ENCODE measurements at places on chromosomes 7 and 10.

DNA sequence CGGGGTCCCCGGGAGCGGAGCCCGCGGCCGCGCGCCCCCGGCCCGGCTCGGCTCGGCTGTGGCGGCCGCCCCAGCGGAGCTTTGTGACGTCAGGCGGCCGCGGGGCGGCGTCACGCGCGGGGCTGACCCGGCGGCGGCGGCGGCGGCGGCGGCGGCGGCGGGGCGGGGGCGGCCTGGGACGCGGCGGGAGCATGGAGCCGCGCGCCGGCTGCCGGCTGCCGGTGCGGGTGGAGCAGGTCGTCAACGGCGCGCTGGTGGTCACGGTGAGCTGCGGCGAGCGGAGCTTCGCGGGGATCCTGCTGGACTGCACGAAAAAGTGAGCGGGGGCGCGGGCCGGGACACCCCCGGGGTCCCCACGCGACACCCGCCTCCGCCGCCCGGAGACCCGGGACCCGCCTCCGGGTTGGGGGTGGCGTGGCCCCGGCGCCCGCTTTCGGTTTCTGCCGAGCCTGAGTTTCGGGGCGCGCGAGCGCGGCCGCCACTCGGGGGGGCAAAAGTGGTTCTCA lies at the start of gene PWWP2B:
Gene PWWP2B, plus strand, starts transcription at position 165 of the 506 bp plus-strand sequence. Its CDS starts 27 bp downstream, at position 192.
- no peak for DNase-seq

DNA sequence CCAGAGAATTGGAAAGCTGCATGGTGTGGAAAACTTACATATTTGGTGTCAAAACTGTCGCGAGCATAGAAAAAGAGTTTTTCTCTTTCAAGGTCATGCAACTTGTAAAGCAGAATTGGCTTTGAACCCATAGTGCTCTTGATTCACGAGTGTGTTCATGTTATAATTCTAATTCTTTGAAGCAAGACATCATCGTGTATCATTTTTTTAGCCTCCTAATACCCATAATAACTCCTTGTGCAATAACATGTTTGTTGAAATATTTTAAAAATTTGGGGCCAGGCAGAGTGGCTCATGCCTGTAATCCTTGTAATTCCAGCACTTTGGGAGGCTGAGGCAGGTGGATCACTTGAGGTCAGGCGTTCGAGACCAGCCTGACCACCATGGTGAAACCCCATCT lies 4.2 kb downstream of the CCL24 start:
- no peak for DNase-seq

DNA sequence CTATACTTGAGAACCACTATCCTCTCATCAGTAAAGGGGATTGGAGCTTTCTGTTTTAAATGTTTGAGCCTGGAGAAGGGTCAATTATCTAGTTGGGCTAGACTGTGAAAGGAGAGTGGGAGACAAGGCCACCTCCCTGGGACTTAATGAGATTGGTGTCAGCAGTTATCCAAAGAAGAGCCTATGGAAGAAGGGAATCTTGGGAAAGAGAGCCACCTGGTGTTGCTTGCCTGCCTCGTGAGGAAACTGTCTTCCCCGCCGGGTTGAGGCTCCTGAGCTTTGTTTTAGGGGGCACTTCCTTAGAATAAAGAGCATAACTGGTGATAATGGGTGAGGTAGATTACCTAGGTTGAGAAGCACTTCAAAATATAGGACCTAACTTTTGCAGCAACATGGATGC lies 32.0 kb upstream of the ABCB4 start:
- no peak for DNase-seq

DNA sequence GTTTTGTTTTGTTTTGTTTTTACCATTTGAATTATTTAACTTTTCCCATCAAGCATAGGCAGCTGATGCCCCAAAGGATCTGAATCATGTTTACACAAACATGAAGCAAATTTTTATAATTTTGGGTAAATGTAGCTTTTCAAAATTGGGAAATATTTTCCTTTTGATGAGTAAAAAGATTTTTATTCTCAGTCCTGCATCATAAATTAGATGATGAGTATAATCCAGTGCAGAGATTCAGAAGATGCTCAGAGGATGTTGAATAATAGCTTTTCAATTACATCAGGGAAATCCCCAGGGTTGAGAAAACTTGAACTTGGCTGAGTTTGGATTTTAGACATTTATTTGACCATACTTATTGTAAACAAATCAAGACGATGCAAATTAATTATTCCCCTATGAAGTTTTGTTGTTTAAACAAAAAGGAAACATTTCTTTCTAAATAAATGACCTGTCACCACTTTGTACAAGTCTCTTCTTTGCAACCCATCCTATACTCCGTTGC lies 121.7 kb downstream of the FAM204A start:
- no peak for DNase-seq

DNA sequence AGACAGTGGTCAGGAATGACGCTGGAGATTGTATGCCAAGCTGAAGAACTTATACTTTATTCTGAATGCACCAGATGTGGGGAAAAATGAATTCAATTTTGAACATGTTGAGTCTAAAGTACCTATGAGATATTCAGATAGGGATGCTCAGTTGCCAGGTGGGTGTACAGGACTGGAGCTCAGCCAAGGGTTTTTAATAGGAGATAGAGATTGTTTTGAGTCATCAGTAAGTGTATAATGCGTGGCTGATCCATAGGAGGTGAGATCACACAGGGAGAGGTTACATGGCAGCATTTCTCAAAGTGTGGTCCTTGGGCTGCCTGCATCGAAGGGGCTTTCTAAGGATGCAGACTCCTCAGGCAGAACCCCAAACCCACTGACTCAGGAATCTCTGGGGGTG lies 6.8 kb upstream of the HIPK2 start:
- no peak for DNase-seq

- no peak for DNase-seq
Observed at GRCh38 chr7:24972991-24973390, 7.0 kb downstream of the OSBPL3 start.

- no peak for DNase-seq
Observed at GRCh38 chr7:29483219-29484104, 80.2 kb upstream of the PRR15 start.

GRCh38 chr7:155457544-155458110 lies 302 bp upstream of the EN2 start:
- no peak for DNase-seq

DNA sequence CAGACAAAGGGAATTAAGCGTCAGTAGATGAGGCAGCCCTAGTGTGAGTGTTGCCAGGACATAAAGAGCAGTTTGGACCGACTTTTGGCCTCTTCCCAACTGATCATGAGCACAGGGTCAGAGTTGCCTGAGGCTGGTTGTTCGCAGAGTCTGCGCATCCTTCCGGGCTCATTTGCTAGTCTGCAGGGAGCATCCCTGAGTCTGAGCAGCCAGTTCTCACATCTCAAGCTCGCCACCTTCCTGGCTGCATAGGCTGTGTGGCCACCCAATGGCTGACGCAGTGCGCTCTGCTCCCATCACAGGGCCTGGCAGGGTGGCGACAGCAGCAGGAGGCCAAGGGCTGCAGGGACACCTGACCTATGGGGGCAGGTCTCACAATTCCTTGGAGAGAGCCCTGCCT lies 5.0 kb downstream of the GAD2 start:
- DNase-seq: no peak

- DNase-seq: no peak
Observed at GRCh38 chr7:47957156-47957555, 8.9 kb upstream of the PKD1L1 start.

DNA sequence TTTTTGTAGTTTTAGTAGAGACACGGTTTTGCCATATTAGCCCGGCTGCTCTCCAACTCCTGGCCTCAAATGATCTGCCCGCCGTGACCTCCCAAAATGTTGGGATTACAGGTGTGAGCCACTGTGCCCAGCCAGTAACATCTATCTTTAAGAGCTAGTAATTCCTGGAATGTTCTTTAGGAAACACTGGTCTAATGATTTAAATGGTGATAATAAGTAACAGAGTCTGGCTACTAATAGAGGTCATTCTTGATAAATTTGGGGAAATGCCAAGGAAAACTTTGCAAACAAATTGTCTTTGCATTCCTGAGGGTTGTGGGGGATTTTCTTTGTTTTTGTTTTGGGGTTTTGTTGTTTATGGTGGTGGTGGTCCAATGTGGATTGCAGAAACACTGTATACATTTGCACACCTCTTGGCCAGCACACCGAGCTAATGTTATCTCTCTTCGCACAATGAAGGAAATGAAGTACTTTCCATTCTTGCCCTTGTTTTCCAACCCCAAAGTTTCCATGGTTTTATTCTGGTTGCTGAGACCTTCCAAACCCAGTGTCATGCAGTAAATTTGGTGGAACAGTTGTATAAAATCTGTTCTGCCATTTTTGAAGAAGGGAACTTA lies 51.3 kb upstream of the WIPF3 start:
- no peak for DNase-seq

GRCh38 chr7:158680754-158681153 lies 23.9 kb downstream of the NCAPG2 start:
- DNase-seq: no peak

DNA sequence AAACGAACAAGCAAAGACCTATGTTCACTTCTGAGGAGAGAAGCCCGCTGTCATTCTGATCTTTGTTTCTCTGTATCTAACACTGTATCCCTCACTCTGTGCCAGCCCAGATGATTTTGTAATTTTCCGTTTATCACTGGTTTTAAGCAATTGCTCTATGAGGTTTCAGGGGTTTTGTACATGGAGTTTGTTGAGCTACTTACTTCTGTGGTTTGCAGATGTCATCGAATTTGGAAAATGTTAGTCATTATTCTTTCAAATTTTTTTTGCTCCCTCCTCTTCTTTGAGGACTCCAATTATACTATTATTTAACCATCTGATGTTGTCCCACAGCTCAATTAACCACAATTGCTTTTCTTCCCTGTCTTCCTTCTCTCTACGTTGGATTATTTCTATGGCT lies 650.9 kb upstream of the IGFBP3 start:
- DNase-seq: no peak

Measured in NCI-H187 (cell line).